DMS79 (cell line): ENCODE measurements at places on chromosomes 7 and 10.

GRCh38 chr7:142438235-142438922, 180.5 kb upstream of the PRSS58 start:
- DNase-seq = no peak

DNA sequence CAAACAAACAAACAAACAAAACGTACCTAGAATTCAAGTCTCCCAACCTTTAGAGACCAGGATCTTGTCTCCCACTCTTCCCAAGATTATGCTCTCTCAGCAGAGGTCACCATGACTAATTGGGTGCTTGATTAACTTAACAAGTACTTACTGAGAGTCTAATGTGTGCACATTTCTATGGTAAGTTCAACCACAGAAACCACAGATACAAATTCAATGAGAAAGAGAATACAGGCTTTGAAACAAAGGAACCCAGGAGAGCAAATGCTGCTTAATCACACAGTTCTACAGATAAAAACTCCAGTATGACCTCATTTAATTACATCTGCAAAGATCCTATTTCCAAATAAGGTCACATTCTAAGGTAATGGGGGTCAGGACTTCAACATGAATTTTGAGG, 142.8 kb downstream of the DNAJC1 start:
- DNase-seq = no peak

GRCh38 chr7:26815426-26815825, 49.0 kb downstream of the SKAP2 start:
- DNase-seq = no peak

DNA sequence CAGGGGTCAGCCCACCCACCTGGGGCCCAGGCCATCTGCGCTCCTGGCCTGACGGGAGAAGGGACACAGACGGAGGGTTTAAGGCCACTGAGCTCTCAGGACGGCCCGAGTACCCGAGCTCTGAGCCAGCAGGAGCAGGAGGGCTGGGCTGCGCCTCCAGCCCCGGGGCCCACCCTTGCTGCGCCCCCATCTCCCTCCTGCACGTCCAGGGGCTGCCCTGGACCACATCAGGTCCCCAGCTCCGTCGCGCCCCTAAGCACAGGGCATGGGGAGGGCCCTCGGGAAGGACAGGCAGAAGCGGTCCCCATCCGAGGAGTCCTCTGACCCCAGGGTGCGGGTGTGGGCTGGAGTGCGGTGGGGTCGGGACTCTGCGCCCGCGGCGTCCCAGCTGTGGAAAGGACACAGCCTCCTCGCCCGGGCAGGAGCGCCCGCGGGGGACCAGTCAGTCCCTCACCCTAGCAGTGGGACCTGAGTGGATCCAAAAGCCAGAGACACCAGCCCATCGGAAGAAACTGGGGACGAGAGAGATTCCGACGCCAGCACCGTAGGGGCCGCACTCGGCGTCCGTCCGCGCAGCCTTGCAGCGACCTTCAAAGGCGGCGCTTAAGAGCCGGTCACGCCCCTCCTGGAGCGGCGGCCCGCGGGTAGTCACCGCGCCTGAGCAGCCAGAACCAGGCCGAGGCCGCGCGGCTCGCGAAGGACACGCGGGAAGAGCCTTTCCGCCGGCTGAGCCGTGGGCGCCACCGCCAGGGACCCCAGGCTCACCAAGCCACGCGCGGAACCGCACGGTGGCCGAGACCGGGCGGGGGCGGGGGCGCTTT, 15.9 kb downstream of the CAMK2B start:
- no peak for DNase-seq

DNA sequence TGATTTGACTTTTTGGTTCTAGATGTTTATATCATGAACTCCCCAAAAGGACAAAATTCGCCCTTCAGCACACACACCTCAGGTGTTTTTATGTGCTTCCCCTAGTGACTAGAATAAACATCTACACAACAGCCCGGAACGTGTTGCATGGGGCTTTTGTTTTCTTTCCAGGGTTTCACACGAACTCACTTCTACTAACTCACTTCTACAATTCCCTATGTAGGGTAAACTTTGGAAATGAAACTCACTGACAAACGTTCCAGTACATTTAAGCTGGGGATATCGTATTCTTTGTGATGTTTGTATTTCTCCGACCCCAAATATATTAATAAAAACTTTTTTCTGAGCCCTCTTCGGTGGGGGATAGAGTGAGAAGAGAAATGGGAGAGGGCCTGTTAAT, 1.4 kb downstream of the TRA2A start:
- no peak for DNase-seq

- no peak for DNase-seq
Observed at GRCh38 chr10:49632406-49633317, 18.8 kb downstream of the CHAT start.

GRCh38 chr10:127291329-127291728, 94.9 kb upstream of the INSYN2A start:
- DNase-seq = no peak

GRCh38 chr10:69538461-69538860, 34.8 kb downstream of the NEUROG3 start:
- no peak for DNase-seq

GRCh38 chr7:67788669-67789068, 792.0 kb downstream of the TYW1 start:
- no peak for DNase-seq

- no peak for DNase-seq
Observed at GRCh38 chr7:13466874-13467547, 522.5 kb downstream of the ETV1 start.

- DNase-seq = no peak
Observed at GRCh38 chr7:97819161-97819560, 53.0 kb downstream of the ASNS start.

DNA sequence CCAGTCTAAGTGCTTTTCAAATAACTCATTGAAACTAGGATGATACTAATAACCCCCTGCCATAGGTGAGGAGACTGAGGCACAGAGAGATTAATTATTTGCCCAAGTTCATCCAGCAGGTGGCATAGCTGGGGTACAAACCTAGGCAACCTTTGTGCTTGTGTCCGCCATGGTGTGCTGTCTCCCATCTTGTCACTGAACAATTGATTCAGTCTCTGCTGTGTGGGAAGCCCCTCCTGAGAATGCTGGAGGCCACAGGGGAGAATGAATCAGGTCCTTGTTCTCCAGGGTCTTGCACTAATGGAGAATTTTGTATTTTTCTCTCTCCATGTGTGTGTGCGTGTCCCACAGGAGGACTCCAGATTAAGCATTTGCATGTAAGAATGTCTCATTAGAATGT, 15.8 kb upstream of the TMEM236 start:
- DNase-seq = no peak

- DNase-seq = no peak
Observed at GRCh38 chr10:646118-646524, 43.3 kb downstream of the DIP2C start.

DNA sequence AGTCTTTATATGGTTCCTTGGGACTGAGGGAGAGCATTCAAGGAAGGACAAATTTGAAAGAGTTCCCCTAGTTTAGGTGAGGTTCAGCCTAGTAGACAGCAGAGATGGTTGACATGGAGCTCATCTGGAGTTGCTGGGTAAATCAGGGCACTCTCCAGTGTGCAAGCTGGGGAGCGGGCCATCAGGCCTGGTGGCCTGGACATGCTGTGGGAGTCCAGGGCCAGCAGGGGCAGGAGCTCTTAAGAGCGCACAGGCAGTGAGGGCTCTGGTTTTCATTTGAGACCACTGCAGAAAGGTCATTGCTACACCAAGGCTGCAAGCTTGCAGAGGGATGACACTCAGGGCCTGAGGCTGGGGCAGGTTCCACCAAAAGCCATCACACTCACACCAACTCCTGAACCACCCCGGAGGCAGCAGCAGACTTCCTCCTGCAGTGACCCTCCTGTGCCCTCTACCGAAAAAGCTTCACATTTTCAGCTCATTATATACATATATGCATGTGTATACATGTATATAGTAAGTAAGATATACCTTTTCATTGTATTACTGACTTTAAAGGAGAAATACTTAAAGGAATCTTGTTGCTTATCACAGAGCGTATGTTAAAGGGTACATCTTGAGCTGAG, 39.5 kb downstream of the STEAP1B start:
- DNase-seq = no peak

- DNase-seq = no peak
Observed at GRCh38 chr7:336810-337566, 47.0 kb downstream of the FOXL3 start.

- DNase-seq = no peak
Observed at GRCh38 chr7:108027239-108027638, 24.3 kb upstream of the LAMB1 start.

DNA sequence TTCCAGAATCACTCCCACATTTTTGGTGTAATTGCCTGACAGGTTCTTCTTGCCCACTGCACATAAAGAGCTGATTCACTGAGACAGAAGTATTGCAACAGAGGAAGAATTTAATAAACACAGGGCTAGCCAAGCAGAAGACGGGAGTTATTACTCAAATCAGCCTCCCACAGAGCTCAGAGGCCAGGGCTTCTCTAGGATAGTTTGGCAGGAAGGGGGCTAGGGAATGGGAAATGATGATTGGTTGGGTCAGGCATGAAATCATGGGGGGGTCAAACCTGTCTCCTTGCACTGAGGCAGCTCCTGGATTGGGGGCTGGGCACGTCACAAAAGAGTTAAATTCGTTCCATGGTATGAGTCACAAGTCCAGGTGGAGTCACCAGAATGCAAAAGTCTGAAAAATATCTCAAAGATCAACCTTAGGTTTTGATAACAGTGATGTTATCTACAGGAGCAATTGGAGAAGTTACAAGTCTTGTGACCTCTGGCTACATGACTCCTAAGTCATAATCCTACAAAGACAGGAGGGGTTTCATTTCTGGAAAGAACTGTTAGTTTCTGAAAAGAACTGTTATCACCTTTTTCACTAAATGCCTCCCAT, 30.2 kb upstream of the ERCC6 start:
- no peak for DNase-seq

- DNase-seq = no peak
Observed at GRCh38 chr7:16803125-16803524, 1.7 kb downstream of the AGR2 start.
